ENCODE measurements at places on chromosomes 2 and 18.

DNA sequence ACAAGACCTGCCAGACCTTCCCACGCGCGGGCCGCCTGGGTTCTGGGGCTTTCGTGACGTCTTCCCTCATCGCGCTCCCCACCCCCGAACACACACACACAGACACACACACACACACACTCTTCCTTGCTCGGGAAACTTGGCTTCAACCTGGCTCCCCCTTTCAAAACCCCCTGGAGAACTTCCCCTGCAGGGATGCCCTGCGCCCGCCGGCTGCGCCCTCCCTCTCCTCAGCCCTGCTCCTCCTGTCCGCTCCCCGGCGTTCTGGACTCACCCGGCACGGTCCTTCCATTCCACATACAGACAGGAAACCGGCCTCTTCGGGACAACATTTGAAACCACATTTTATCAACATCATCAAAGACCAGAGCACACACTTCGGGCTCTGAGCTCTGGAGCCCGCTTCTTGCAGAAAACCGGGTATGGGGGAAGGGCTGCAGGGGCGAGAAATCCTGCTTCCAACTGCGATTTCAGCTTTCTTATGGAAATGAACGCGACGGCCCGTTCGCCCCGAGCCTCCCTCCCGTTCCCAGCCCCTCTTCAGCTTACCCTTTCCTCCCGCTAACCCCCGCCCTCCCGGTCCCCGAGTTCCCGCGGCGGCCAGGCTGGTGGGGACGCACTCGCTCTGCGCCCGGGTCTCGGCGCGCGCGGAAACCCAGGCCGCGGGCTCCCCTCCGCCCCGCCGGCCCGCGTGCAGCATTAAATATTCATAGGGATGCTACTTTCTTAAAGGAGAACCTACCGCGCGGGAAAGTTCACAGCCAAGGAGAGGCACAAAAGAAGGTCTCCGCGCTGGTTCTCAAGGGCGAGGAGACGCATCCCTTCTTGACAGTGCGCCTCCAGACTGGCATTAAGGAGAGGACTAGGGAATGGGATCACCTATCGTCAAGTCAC lies 18.3 kb downstream of the POU3F3 start:
- no peak for DNase-seq

DNA sequence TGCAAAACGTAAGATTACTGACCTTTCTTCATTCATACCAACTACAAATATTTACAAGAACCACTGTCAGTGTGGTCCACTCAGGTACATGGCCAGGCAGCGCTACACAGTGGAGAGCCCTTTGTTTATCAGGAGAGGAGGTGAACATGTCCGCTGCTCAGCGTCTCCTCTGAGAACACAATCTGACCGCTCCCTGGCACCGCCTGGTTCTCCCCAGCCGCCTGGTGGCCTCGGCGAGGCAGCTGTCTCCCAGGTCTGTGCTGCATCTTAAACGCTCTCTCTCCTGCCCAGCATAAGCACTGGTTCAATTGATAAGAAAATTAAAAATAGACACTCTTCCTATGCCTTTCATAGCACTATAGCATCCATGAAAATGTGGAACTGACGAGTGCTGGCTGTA lies 146.8 kb upstream of the PXDN start:
- no peak for DNase-seq

- DNase-seq = no peak
These were observed 82.8 kb upstream of the CDCA7 start for GRCh38 chr2:173271825-173272224.

DNA sequence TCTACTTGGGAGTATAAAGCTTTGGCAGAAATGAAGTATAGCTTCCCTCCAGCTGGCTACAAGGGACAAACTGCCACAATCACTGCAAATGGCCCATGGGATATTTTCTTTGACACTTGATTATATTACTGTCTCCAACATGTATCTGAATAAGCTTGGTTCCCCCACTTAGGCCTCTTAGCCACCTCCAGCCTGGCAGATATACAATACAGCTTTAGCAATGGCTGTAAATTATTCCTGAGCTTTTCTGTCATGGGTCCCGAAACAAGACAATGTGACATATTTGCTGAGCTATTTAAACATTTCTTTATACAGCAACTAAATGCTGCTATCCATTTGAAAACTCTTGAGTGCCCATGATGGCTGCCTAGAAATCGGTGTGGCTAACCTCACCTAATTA lies 406.2 kb downstream of the SUCLG1 start:
- no peak for DNase-seq

DNA sequence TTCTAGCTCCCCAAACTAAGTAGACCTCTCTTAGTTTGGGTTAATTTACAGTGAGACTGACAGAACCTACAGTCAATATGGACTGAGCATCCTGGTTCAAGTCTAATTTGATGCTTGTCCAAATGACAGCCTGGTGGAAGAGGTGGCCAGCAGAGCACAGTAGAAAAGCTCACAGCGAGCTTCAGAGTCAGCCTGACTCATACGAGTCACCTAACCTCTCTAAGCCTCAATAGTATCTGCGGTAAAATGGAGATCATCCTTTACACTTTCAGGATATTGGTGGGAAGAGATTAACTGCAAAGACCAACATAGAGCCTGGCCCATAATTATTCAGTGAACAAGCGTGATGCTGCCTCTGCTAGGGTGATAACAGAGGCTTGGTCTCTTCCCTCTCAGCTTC lies 54.5 kb downstream of the DOCK10 start:
- no peak for DNase-seq

DNA sequence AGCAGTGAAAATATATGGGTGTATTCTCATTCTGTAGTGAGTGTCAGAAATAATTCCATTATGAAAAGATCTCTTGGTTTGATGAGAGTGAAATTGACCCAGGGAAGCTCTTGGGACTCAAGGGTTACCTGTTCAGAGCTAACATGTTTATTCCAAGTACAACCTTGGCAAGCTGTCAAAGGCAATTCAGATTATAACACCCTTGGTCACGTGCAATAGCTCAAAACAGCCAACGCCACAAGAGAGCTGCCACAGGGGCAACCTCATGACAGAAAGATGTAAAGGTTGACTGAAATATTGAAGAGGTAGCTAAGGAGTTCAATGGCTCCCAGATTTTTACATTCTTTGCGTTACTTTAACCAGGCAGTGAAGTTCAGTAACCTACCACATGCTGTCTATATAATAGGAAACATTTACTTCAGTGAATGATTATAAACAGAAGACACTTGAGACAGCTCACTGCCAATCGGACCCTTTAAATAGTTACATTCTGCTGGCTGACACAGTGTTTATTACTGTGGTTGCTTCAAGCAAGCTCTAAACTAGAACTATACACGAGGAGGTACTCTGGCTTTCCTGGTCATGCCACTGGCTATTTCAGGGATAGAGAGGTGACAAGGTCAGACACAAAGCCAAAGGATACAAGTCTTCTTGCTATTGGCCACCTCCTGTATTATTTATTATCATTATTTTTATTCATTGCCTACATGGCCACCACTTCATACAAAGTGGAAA lies 187.3 kb downstream of the PID1 start:
- no peak for DNase-seq

GRCh38 chr2:64137996-64138395 lies 6.2 kb downstream of the PELI1 start:
- no peak for DNase-seq

GRCh38 chr2:68911246-68911645 lies 40.0 kb upstream of the BMP10 start:
- DNase-seq = no peak

DNA sequence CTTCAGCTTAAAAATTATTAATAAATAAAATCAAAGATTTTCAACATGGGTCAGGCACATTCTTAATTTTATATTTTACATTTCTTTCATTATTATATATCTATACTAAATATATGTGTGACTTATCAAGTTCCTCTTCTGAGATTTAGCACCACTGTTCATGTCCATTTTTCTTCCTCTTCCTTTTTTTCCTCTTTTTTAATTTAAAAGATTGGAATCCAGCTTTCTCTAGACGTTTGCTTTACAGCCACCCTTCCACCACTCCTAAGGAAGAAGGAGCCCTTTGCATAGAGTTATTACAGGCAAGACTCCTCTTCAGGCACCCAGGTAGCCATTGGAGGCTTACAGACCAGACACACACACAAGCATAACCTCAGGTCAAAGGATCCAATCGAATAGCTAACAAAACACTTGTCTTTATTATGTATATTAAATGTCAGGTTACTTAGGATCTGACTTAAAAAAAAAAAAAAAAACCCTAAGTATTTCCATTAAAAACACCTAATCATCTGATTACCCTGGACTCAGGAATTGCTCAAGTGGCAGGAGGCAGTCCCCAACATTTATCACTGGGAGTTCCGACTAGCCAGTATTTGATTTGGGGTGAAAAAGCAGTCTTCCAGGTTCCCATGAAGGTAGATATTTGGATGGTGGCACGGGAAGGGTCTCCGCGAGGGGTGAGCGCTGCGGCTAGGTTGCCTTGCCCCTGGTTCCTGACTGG lies 2.4 kb upstream of the ZEB2 start:
- no peak for DNase-seq

DNA sequence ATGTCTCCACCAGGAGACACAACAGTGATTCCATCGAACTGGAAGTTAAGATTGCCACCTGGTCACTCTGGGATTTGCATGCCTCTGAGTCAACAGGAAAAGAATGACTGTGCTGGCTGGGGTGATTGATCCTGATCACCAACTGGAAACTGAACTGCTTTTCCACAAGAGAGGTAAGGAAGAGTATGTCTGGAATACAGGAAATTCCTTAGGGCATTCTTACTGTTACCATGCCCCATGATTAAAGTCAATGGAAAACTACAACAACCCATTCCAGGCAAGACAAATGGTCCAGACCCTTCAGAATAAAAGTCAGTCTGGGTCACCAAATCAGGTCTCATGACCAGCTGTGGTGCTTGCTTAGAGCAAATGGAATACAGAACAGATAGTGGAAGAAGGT lies 12.0 kb upstream of the DDX1 start:
- no peak for DNase-seq

DNA sequence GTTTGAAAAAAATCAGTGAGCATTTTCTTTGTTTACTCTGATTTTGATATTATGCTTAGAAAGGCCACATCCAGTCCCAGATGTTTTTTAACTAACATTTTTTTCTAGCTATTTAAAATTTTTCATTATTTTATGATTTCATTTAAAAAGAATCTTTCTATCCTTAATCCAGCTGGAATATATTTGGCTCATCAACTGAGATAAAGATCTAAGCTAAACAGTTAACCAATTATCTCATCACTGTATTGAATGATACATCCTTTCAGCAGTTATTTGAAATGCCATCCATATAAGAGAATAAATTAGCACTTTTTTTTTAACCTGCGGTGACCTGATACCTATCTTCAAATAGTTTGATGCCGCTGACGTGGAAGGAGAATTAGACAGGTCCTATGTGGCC lies 245.5 kb upstream of the COPS8 start:
- DNase-seq = no peak

GRCh38 chr2:118510807-118511206 lies 336.6 kb downstream of the EN1 start:
- no peak for DNase-seq

GRCh38 chr2:157839162-157839801 lies 36.8 kb downstream of the ACVR1 start:
- no peak for DNase-seq

- no peak for DNase-seq
These were observed 10.3 kb downstream of the ERBB4 start for GRCh38 chr2:212528106-212528856.

DNA sequence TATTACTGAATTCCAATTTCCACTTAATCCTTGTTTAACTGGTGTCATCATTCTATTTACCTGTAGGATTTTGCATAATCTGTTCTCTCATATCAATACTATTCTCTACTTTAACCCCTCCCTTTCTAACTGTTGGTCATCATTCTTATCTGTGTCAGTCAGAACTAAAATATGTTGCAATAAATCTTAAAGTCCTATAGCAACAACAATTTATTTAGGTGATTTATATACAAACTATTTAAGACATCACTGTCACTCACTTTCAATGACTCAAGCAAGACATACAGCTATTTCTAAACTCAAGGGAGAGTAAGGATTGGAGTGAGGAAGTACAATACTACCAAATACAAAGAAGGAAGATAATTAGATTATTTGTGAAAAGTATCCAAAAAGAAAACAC lies 740.4 kb downstream of the DSC3 start:
- no peak for DNase-seq

DNA sequence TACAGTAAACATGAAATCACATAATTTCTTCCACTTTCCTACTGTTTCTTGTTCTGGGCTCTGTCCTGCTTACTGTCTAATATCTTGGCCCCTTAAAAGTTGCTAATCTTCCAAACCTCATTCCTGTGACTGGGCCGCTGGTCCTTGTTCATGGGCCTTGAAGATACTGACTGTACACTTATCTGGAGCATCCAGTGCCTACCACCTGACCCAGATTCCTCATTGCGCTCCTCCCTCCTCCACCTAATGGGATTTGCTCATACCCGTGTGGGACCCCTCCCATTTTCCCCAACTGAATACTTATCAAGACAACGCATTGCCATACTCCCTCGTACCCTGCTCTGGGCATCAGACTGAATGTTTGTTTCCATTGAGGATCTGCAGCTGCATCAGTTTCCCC lies 6.1 kb upstream of the IL37 start:
- DNase-seq = no peak

DNA sequence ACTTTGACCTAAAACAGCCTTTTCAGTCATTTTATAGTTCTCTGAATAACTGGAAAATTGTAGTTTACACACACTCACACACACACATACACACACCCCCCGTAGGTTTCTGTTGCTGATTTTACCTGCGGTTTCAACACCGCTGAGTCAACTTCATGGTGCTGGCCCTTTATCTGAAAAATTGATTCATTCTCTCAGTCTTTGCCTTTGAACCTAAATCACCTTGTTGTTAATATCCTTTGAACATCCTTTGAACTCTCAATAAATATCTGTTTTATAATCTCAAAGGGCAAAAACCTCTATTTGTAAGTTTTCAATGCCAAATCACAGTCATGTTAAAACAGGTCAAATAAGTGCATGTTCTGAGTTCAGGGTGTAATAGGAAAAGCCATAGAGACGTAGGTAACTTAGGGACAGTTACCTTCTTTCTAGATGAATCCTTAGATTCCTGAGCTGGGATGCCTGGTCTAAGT lies 109.0 kb upstream of the BZW1 start:
- no peak for DNase-seq

GRCh38 chr18:67599277-67599676 lies 82.8 kb upstream of the DSEL start:
- DNase-seq = no peak

DNA sequence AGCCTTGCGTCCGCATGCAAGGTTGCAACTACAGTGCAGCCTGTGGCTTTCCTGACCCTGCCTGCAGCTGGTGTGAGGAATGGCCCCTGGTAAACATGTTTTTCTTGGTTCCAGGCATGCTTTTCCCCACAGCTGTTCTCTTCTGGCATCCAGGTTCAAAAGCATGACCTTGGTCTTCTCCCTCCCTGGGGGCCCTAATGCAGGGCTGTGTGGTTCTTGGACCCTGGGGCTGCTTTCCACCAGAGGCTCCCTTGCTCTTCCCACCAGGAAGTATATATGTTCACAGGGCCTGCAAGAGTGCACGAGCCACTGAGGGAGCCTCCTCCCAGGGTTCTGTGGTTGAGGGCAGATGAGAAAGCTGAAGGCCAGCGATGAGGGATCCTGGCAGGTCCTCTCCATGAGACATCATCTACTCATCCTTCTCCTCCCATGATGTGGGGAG lies 125.9 kb downstream of the BCL2L11 start:
- DNase-seq = no peak
